ENCODE measurements at places on chromosomes 5 and 9.
A peak's percentile ranks its signal among the peaks of the same experiment; 100 is the strongest.

DNA sequence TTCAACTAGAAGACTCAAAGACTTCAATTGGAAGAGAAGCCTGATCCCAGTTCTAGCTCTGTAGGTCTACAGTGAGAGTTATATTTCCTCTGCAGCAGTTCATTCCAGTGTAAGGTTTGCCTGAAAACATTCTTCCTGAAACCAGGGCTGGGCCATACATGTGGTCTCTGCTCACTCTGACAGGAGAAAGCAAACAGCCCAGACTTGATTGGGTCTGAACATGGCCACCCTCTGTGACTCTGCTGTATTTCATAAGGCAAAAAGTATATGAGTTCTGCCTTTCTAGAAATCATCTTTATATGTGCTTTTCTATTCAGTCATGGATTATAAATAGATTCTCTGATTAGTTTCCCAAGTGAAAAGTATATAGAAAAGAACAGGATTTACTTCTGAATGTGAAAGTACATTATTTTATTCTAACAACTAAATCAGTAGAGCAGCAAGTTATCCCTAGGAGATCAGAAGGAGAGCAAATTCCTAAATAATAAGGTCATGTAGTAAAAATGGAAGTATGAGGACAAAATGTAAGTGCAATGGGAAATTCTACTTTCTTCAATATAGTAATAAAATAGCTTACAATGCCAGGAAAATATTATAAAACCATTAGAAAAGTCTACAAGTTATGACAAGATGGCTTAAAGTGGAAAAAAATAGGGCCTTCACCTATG, 144.3 kb downstream of the EFNA5 start:
- H3K36me3 ChIP-seq, result no peaks in the 10 kb centered on the region
- no peaks in the 10 kb centered on the region for H3K4me1 ChIP-seq
- no peak overlapping the region for H3K4me3 ChIP-seq
- no peak overlapping the region for H3K27ac ChIP-seq
- H3K27me3 ChIP-seq, result no peaks in the 10 kb centered on the region
- DNase-seq, result no peak

- DNase-seq, result no peak
- H3K27me3 ChIP-seq, result no peaks in the 10 kb centered on the region
- H3K27ac ChIP-seq, result no peak overlapping the region
- H3K4me3 ChIP-seq, result no peak overlapping the region
- H3K4me1 ChIP-seq, result no peaks in the 10 kb centered on the region
Measured at GRCh38 chr5:53464722-53465121, 15.7 kb upstream of the FST start.

DNA sequence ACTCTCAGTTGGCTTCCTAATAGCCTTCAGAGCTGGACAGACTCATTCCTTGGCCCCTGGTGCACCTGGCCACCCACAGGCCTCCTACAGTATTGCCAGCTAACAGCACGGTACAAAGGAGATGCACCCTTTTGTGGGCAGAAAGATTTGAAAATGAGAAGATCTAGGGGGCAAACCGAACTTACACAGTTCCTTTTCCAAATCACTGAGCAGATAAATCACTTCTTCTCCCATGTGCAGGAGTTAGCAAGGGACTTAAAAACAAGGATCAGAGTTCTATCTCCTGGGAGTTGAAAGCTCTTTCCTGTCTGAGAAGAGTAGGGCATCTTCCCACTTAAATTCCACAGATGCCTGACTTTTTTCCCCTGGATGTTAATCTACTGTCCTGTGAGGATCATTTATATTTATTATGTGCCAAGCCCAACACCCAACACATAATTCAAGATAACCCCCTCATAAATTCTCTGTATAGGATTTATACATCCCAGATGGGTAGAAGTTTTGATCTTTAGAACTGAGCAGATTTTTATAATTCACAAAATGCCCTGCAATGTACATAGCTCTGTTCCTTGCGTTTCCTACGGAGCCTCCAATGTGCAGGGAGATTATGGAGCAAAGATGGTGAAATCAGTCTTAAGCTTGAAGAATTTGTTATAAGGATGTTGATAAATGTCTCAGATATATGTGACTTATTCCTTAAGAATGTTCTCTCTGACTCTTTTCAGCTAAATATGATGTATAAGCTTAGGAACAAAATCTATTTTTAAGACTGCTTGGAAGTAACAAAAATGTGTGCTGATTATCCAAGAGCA, 207.2 kb upstream of the DAPK1 start:
- no peaks in the 10 kb centered on the region for H3K36me3 ChIP-seq
- no peaks in the 10 kb centered on the region for H3K4me1 ChIP-seq
- no peak for DNase-seq

GRCh38 chr5:173781816-173782670, 106.1 kb upstream of the CPEB4 start:
- peak; percentile 84 for DNase-seq
- no peaks in the 10 kb centered on the region for H3K27me3 ChIP-seq
- no peak overlapping the region for H3K4me3 ChIP-seq
- peak overlapping the region; percentile 76 for H3K27ac ChIP-seq

All from suprapubic skin (tissue), 4 donors.